Sigmoid colon (tissue), 7 donors: ENCODE measurements at places on chromosomes 4 and X. TPM values are rescaled to one million over a fixed set of nuclear protein-coding genes. Genes with fewer than 3 reads are reported as not detected.
A peak's percentile ranks its signal among the peaks of the same experiment; 100 is the strongest.

- DNase-seq, result no peak
- H3K4me3 ChIP-seq, result no peak overlapping the region
- no peaks in the 10 kb centered on the region for H3K27me3 ChIP-seq
- no peaks in the 10 kb centered on the region for H3K36me3 ChIP-seq
- H3K4me1 ChIP-seq, result no peaks in the 10 kb centered on the region
These were observed 544.1 kb downstream of the EPHA5 start for GRCh38 chr4:65126200-65126599.

DNA sequence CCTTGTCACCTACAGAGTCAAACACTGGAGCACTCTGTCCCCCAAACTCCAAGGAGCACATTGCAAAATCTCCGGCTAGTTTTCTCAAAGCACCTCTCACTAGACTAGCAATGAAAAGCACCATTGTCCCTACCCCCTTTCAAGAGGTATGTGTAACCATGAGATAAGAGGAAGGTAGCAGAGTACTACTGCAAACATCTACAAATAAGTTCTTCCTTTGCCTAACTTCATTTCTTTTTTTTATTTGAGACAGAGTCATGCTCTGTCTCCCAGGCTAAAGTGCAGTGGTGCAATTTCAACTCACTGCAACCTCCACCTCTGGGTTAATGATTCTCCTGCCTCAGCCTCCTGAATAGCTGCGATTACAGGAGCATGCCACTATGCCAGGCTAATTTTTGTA, 17.7 kb downstream of the PPP4R3C start:
- H3K36me3 ChIP-seq, result no peaks in the 10 kb centered on the region
- no peaks in the 10 kb centered on the region for H3K4me1 ChIP-seq
- no peak for DNase-seq
- no peak overlapping the region for H3K4me3 ChIP-seq
- no peak overlapping the region for H3K27ac ChIP-seq

DNA sequence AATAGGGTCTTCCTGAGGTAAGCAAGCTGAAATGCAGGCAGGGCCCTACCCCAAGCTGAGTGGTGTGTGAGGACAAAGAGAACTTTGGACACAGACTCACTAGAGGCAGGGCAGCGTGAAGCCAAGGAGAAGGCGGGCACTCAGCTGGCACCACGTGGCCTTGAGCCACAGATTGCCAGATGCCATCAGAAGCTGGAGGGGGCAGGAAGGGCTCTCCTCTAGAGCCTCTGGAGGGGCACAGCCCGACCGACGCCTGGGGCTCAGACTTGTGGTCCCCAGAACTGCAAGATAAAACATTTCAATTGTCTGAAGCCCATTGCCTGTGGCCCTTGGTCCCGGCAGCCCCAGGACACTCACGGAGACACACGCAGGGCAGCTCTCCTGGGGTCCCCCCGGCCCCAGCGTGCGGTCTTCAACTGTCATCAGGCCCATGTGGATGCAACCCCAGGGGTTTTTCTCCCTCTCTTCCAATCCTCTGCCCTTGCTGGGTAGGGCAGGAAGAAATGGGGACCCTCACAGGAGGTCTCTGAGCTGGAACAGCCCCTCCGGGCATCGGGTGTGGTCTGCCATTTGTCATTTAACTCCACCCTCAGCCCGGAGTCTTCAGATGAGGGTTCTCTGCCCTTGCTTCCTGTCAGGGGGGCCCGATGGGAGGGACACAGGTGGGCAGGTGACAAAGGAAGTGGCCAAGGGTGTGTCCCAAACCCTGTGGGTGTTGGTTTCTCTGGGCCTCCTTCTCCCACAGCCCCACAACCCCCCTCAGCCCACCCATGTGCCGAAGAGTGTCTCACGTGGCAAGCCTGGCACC, 22.2 kb downstream of the HMX1 start:
- no peaks in the 10 kb centered on the region for H3K27me3 ChIP-seq
- no peaks in the 10 kb centered on the region for H3K36me3 ChIP-seq
- H3K4me1 ChIP-seq, result no peaks in the 10 kb centered on the region
- H3K27ac ChIP-seq, result no peak overlapping the region
- DNase-seq, result peak; percentile 49

GRCh38 chrX:136064661-136065043, 79.4 kb downstream of the SLC9A6 start:
- no peak for DNase-seq
- peak overlapping the region; percentile 80 for H3K27ac ChIP-seq
- no peaks in the 10 kb centered on the region for H3K36me3 ChIP-seq
- no peaks in the 10 kb centered on the region for H3K27me3 ChIP-seq

DNA sequence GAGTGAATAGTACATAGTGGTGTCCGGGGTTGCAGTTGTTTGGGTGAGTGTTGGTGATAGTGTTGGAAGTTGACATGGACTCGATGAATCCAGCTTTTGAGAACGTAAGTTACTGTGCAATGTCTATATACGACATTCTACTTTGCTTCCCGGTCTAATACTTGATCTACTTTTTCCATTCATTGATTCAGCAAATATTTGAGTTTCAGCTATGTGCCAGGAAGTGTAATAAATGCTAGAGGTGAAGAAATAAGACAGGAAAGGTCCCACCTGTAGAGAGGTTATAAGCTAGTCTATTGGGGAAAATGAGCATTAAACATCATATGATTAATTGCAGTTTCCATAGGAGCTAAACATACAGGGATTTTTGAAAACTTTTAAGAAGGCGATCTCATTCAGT, 22.2 kb upstream of the MAGEC3 start:
- H3K4me3 ChIP-seq, result no peak overlapping the region
- no peaks in the 10 kb centered on the region for H3K4me1 ChIP-seq
- H3K36me3 ChIP-seq, result no peaks in the 10 kb centered on the region
- H3K27ac ChIP-seq, result no peak overlapping the region
- no peak for DNase-seq

DNA sequence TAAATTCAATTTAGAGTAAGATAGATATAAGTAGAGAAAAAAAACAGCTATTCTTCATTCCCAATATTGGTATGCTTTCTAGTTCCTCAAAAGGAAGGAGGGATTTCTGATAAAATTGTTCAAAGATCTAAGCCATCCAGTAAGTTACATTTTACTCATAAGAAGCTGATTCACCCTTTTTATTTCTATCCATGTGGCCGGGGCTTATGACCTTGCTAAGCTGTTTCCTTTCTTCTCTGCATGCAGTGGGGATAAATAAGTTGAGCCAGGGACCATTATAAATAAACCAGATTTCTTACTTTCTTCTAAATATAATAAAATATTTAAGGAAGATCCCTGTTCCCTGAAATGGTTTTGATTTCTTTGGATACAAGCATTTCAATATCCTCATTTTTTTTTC, 502.3 kb downstream of the PDHA2 start:
- H3K27me3 ChIP-seq, result no peaks in the 10 kb centered on the region
- H3K4me3 ChIP-seq, result no peak overlapping the region

- no peaks in the 10 kb centered on the region for H3K4me1 ChIP-seq
- H3K4me3 ChIP-seq, result no peak overlapping the region
These were observed 53.6 kb upstream of the SHOX start for GRCh38 chrX:576904-577560.

The TRAM1L1 gene
- total RNA-seq, result 1.3 TPM

The ARHGAP24 gene
- total RNA-seq, result 30.4 TPM

The DCAF4L1 gene
- not detected for total RNA-seq

The OPRPN gene
- not detected for total RNA-seq
